Stimulated activated CD4-positive, alpha-beta T cell treated with anti-CD3 and anti-CD28 coated beads, Interleukin-1b, Interleukin-23, amount 100 ng/mL, for 1 hour (primary cell): ENCODE measurements at places on chromosomes 1 and 21.

DNA sequence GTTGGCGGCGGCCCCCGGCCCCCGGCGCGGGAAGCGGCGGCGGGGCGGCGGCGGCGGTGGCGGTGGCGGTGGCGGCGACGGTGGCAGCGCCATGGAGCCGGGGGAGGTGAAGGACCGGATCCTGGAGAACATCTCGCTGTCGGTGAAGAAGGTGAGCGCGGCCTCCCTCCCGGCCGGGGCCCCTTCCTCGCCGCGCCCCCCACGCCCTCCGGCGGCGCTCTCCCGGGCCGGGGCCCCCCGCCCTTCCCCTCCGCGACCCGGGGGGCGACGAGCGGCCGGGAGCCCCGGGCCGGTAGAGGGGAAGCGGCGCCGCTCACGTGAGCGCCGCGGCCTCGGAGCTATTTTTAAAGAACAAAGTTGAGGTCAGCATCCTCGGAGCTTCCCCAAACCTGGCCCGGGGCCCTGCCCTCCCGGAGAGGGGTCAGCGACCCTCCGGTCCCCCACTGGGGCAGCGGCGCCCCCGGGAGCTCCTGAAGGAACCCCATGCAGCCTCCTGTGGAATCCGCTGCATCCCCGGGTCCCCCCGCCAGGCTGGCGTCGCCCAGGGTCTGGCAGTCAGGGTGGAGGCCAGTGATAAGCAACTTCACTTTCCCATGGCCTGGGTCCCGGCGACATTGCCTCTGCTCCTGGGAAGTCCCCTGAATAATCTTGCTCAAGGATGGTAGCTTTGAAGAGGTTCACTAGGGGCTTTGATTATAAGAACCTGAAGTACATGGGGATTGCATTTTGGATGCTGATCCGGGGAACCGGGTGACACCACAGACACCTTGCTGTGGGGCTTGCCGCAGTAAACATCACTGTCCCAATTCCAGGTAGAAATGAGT lies 560 bp downstream of the PLEKHM2 start:
- no peak for DNase-seq

DNA sequence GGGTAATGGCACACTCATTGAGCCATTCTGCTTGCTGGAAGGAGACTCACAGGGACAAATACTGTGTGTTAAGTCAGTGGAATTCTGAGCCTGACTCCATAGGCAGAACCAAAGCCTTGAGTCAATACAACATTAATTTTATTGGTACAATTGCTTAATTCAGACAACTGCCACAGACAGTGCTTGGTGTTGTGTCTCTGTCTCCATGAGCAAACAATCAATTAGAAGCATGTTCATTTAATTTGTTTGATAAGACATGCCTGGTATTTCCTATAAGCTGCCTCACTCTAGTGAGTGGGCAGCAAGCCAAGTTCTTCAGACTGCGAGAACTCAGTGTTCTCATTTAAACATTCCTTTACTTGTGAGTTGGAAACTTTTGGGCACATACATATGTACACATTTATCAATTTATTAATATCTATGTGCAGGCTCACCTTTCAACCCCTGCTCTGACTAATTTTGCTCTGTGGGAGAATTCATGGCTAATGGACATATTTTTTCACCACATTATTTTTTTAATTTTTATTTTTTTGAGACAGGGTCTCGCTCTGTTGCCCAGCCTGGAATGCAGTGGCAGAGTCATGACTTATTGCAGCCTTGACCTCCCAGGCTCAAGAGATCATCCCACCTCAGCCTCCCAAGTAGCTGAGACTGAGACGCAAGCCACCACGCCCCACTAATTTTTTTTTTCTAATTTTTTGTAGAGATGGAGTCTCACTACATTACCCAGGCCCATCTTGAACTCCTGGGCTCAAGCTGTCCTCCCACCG lies 4.5 kb upstream of the SRSF10 start:
- no peak for DNase-seq

GRCh38 chr1:192133350-192133926 lies 24.8 kb upstream of the RGS18 start:
- DNase-seq: no peak

- DNase-seq: no peak
Measured at GRCh38 chr1:111720274-111720976, 18.8 kb downstream of the INKA2 start.

- no peak for DNase-seq
Measured at GRCh38 chr1:207990455-207990854, 79.5 kb upstream of the CD34 start.

- DNase-seq: no peak
Measured at GRCh38 chr21:27674041-27674615, 707.2 kb upstream of the ADAMTS5 start.

DNA sequence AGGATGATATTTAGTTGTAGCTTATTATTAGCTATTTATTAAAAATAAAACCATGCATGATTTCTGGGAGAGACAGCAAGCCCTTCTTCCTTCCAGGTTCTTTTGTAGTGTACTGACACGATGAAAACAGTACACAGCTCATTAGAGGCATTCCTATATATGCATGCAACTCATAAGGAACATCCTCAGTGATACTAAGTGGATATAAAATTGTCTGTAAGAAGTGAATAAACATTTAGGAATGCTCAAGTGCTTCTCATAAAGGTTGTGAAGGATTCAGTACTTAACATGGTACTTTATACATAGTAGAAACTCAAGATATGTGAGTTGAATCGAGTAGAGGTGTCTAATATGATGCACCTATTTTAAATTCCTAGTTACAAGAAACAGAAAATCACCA lies 287.7 kb downstream of the SDCCAG8 start:
- DNase-seq: no peak

- no peak for DNase-seq
Measured at GRCh38 chr1:167472752-167473521, 45.4 kb downstream of the CD247 start.

DNA sequence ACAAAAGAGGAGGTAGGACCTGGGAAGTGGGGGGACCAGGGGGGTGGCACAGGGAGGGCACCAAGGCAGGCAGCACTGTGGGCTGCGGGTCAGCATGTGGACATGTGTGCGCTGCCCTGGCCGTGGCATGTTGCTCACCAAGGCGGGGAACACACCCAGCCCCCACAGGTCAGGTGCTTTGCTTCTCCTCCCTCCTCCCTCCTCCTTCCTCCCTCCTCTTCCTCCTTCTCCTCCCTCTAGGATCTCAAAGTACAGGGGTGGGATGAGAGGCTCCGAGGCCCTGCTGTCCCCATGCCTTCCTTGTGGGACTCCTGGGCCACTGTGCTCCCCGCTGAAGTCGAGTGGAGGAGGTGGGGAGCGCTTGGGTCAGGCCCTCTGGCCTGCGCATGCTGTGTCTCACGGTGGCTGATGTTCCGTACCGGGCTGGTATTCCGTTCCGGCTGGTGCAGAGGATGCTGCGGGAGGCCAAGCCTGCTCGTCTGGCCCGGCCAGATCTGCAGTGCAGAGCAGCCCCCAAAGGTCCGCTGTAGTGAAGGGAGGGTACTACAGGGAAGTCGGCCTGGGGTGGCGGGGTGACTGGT lies 26.6 kb downstream of the SPSB1 start:
- DNase-seq: no peak

DNA sequence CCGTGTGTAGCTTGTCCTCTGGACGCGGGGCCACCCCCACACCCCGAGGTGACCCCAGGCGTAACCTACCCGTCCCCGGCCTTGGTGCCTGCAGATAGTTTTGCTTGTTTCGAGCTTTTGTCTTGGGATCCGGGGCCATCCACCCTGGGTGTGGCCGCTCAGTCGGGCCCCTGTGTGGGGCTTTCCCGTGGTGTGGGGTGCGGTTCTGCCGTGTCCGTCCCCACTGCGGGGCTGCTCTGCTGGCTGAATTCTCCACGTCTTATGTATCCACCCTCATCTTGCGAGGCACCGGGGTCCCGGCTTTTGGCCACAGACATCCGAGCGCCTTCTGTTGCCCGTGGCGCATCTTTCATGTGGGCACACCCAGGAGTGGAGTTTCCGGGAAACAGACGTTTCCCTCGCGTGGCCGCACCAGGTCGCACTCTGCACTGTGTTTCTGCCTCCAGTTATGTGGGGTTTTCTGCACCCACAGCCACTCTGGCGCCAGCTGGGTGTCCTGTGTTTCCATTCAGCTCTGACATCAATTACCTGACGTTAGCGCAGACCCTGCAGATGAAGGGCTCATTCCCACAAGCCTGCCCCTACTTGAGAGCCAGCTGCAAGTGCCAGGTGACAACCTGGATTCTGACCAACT lies 64.9 kb downstream of the PRKCZ start:
- no peak for DNase-seq

DNA sequence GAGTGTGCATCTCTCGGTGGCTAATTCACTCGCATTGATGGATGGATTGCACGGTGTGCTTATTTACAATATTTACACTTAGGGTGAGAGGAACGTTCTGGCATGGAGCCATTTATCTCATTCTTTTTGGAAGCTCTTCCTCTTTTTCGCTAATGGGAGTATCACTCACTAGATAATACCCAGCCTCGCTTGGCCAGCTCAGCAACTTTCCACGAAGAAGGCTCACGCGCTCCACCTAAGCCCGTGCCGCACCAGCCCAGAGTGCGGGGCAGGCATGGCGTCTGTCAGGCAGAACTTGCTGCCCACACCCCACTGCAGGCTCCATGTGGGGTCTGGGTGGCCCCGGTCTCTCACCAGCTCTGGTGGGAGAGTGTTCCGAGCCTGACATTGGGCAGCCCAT lies 484.9 kb downstream of the NPHP4 start:
- no peak for DNase-seq

DNA sequence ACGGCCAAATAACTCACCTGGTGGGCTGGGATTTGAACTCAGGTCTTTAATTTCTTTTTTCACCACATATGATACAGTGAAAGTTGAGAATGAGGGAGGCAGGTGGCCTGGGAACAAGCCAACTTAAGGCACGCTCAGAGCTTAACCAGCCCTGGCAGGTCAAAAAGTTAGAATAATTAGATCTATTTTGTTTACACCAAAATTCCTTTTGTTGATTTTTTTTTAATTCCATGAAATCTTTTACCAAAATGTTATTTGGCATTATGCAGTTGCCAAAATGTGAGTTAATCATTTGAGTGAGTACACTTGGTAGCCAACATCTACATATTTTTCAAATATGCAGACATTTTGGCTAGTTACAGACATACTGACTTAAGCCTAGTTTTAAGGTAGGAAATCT lies 36.8 kb downstream of the LHX8 start:
- no peak for DNase-seq

GRCh38 chr1:25541889-25542658 lies 1.3 kb upstream of the LDLRAP1 start:
- DNase-seq: no peak

DNA sequence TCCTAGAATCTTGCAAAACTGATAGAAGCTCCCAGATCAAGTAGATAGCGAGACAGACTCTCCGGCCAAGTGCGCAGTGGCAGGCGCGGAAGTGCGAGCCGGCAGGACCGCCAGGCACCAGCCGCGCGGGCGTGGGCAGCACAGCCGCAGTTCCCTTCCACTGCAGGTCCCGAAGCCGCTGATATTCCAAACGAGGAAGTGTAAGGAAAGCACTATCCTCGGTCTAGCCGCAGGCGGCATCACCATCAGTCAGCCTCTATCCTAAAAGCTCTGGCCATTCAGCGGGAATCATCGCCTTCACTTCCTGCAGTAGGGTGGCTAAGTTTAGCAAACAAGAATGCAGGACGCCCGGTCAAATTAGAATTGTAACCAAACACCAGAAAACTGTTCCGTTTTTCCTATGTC lies 710 bp downstream of the GLRX2 start:
- no peak for DNase-seq

- DNase-seq: no peak
Measured at GRCh38 chr1:29485096-29485925, 249.0 kb downstream of the PTPRU start.

- DNase-seq: no peak
Measured at GRCh38 chr1:27527223-27527889, 37.4 kb upstream of the WASF2 start.

GRCh38 chr1:229377429-229377828 lies 34.6 kb upstream of the CCSAP start:
- DNase-seq: no peak

DNA sequence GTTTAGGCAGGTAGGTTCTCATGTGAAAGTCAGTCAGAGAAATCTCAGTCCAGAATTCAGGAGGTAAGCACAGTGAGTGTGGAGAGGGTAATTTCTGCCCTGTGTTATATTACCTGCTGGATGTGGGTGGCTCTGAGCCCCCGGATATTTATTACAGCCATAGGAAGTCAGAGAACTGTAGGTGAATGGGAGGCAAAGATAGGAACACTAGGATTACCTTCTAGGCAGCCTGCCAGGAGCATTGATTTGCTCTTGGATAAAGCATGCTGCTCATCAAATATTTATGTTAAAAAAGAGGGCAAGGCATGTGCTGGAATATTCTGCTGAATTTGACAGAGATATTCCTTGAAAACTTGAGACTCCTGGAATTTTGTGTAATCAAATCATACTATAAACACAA lies 8.5 kb downstream of the GNG12 start:
- no peak for DNase-seq

- no peak for DNase-seq
Measured at GRCh38 chr1:246583448-246584185, 17.4 kb downstream of the CNST start.

DNA sequence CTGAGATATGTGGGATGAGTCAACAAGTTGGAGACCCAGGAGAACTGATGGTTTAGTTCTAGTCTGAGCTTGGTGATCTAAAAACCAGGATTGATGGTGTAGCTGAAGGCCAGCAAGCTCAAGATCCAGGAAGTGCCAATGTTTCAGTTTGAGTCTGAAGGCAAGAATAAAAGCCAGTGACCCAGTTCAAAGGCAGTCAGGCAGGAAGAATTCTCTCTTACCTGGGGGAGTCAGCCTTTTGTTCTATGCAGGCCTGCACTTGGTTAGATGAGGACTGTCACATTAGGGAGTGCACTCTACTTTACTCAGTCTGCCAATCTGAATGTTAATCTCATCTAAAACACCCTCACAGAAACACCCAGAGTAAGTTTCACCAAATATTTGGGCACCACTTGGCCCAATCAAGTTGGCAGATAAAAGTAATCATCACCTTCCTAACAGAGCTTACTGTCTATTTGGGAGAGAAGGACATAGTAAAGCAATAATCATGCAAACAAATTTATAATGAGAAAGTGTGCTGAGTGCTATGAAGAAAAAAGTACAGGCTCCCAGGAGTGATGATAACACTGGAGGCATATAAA lies 63.4 kb downstream of the TSEN15 start:
- DNase-seq: no peak

DNA sequence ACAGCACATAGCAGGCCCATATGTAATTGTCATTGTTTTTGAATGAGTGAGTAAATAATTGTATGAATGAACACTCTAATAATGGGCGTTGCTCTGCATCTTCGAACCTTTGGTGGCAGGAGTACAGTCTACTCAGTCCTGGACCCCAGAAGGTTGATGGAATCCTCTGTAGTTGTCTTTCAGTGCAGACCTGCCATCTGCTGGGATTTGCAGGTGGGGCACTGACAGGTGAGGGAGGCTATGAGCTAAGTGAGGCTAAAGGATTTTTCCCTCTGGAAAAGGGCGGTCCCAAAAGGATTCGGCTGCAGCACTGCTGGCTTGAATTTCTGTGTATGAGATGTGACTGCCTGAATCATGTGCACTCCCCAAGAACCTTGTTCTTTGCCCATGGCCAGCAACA lies 53.4 kb downstream of the PLXNA2 start:
- no peak for DNase-seq

DNA sequence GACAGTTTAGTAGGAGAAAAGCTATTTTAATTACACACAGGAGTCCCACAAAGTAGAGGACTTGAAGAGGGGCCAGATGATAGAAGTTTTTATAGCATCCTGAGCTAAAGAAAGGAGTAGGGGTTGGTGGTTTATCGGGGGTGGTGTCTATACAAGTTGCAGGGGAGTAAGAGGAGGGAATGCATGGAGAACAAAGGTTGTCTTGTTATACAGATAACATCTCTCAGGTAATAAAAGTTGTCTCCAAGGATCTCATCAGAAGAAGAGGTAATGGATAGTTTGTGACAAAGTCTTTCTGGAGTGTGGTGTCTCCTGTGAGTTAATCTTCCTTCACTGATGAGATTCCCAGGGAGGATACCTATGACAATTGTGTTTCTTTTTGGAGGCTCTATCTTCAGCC lies 23.4 kb upstream of the NUF2 start:
- no peak for DNase-seq
